Large intestine (tissue), 12 donors: ENCODE measurements at places on chromosomes 3 and 15. TPM values are rescaled to one million over a fixed set of nuclear protein-coding genes. Genes with fewer than 3 reads are reported as not detected.
A peak's percentile ranks its signal among the peaks of the same experiment; 100 is the strongest.

- H3K4me3 ChIP-seq = no peak overlapping the region
- DNase-seq = peak; percentile 92
- H3K4me1 ChIP-seq = peaks cover 31% of the 10 kb centered on the region
- no peaks in the 10 kb centered on the region for H3K27me3 ChIP-seq
Measured at GRCh38 chr3:20405744-20406143, 219.7 kb upstream of the SGO1 start.

- H3K4me1 ChIP-seq = no peaks in the 10 kb centered on the region
- no peaks in the 10 kb centered on the region for H3K27me3 ChIP-seq
- H3K27ac ChIP-seq = no peak overlapping the region
Measured at GRCh38 chr3:82474711-82475110, 713.3 kb upstream of the GBE1 start.

- DNase-seq = no peak
- H3K4me3 ChIP-seq = no peak overlapping the region
- no peak overlapping the region for H3K27ac ChIP-seq
Measured at GRCh38 chr15:87349181-87349580, 907.4 kb downstream of the NTRK3 start.

DNA sequence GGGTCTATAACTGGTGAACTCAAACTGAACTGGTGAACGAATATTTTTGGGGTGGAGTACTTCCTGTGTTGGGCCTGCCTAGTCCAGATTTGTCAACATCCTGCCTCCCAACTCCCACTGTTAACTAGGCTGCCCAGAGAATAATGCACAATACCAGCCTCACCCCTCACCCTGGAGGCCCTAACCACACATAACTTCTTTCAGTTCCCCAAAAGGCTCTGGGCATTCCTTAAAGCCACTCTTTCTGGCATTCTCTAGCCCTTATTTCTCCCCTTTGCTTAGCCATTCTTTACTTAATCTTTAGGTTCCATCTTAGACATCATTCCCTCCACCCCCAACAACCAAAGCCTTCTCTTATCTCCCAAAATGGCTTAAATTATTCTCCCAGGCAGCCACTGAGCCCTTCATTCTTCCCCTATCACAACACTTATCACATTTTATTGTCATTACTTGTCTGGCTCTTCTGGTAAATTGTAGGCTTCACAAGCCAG is 9.1 kb upstream of the SEC11A start:
- H3K27me3 ChIP-seq = no peaks in the 10 kb centered on the region
- no peak overlapping the region for H3K4me3 ChIP-seq

DNA sequence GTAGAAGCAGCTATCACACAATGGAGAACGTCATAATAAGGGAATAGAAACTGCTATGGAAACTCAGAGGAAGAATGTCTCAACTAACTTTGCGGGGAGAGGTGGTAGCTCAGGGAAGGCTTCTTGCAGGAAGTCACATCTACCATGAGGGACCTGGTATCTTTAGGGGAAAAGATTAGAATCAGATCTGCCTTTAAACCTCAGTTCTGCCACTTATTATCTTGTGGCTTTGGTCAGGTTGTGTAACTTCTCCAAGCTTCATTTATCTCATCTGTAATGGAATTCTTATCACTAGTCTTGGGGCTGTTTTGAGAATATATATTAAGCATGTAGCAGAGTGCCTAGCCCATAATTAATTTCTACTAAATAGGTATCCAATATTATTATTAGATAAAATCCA is 46.4 kb upstream of the PRICKLE2 start:
- no peaks in the 10 kb centered on the region for H3K36me3 ChIP-seq
- DNase-seq = no peak
- no peak overlapping the region for H3K4me3 ChIP-seq
- no peaks in the 10 kb centered on the region for H3K4me1 ChIP-seq
- H3K27me3 ChIP-seq = peaks cover 11% of the 10 kb centered on the region

DNA sequence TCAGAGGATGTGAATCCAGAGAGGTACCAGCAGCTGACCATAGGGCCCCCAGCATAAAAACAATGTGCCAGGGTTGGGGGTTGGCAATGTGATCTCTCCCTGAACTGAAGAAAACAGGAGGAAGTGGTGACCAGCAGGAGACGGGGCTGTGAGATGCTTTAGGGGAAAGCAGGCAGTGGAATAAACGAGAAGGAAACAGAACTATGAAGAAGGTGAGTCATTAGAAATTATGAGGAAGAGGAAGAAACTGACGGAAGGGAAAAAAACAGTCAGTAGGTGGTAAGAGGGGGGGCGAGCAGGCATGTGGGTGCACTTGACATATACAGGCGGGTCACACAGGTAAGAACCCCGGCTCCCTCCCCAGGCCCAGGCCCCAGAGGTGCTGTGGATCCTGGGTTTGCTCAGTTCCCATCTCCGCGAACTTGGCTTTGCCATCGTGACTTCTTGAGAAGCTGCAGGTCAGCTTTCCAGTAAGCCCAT is 42.2 kb upstream of the B3GNT5 start:
- H3K27ac ChIP-seq = peak overlapping the region; percentile 74
- DNase-seq = no peak
- H3K4me1 ChIP-seq = peaks cover 30% of the 10 kb centered on the region
- no peaks in the 10 kb centered on the region for H3K36me3 ChIP-seq

ZNF662 gene
- polyA plus RNA-seq = 23.4 TPM

OR5H15 gene
- not detected for polyA plus RNA-seq

SMCO1 gene
- not detected for polyA plus RNA-seq

ABI3BP gene
- polyA plus RNA-seq = 75.9 TPM
